ENCODE measurements at places on chromosomes 4 and X.

DNA sequence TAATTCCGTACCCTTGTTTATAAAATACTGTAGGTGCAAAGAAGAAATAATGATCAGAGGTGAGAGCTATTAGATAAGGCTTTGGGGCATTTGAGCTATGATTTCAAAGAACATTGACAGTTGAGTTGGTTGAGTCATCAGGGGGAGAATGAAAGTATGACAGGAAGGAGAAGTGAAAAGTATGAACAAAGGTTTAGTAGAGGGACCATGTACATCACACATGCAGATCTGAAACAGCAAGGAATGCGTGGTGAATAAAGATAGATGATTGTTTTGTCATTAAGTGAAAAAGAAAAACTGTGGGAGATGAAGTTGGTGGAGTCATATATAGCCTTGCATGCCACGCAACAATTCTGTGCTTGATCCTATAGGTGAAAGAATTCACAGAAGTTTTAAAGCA, 163.1 kb downstream of the ARAP2 start:
- no peak for DNase-seq

GRCh38 chr4:74181219-74181618, 23.3 kb downstream of the MTHFD2L start:
- DNase-seq = no peak

DNA sequence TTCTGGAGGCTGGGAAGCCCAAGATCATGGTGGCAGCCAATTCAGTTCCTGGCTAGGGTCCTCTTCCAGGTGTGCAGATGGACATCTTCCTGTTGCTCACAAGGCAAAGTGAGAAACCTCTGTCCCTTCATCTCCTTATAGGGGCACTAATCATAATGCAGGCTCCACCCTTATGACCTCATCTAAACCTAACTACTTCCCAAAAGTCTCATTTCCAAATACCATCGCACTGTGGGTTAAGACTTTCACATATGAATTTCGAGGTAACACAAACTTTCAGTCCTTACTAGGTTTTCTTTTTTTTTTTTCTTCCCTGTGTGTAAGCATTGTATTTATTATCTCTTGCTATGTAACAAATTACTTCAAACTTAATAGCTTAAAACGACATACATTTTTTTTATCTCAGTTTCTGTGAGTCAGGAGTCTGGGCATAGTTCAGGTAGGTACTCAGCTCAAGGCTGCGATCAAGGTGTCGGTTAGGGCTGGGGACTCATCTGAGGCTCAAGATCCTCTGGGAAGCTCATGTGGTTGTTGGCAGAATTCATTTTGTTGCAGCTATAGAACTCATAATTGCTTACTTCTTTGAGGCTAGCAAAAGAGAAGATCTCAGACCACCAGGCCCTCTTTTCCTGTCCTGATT, 204.7 kb upstream of the STK26 start:
- no peak for DNase-seq

DNA sequence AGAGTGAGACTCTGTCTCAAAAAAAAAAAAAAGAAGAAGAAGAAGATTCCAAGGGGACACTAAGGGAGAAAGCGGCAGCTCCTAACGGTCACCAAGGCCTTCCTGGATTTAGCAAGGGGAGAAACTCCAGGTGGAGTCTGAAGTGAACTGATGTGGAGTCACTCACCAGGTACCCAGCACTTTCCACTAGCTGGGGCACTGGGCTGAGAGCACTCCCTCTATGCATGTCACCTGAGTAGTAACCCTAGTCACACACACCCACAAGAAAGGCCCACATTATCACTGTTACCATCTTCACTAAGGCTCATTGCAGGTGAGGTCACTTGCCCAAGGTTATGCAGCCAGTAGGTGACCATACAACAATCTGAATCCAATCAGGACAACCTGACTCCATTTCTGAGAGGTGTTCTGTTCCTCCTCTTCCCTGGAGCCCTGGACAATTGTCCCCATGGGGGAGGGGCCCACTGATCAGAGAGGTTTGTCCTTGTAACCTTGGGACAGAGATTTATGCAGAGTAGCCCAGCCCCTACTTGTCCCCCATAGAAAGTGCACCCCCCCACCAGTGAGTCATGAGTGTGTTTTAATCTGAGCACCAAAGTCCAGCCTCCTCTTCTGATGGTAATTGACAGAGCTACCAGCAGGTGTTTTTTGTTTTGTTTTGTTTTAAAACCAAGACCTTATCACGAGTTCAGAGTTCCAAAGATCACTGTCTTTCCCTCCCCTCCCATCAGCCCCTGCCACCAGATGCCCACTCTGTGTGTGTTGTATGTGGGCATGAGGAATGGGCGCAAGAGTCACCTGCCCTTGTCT, 5.9 kb upstream of the SASH3 start:
- DNase-seq = no peak

DNA sequence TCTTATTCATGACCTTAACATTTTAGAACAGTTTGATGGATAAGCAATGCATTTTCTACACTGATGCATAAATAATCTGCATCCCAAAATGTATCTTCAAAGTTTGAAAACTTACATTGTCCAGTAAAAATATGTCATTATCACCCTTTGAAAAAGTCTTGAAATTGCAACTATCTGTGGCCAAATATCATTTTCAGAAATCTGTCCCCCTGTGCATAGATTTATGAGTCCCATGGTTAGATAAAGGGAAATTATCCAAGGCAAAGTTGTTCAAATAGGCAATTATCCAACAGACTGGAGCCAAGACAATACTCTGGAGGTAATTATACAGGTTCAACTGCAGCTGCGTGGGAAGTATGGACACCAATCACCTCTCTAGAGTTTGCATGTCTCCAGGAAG, 182.5 kb upstream of the INTU start:
- DNase-seq = no peak

DNA sequence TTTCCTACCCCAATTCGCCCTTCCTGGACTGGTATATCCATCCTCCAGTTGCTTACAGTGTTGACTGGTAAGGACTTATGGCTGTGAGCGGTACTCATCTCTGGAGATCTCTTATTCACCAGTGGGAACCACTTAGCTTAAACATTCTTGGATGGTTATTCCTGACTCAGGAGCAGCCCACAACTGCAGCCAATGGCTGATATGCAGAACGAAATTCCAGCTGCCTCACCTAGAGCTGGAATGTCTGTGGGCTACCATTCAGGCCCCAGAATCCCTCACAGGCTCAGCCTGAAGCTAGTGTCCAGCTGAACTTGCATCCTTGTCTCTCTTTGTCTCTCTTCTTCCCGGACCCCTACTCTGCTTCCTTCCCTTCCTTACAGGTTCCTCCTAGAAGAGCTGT, 138.9 kb upstream of the SMIM31 start:
- DNase-seq = no peak

DNA sequence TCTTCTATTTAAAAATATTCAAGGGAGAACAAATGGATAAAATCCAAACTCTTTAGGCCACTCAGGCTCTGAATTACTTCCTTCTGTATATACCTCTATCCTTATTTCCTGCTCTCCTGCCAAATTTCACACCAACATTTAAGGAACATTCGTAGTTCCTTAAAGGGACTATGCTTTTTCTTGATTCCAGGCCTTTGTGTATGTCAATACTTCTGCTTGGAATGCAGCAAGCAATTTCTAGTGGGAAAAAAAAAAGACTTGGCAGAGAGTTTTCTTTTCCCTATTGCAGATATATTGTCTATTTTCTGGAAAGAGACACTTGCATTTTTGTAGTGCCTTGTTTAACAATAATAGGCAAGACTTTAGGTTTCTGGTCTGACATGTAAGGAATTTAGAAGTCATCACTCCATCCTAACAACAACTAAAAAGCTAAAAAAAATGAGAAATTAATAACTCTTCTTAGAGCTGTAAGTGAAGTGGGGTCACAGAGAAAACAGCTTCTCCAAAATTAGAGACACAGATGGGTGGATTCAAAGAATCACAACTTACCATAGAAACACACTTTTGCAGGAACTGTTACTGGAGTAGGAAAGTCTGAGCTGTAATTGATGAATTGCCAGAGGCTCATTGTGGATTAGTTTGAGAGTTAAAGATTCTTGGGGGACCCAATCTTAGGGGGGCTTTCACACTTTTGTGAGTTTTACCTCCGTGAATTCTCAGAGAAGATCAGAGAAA, 2.1 kb upstream of the ADH5 start:
- no peak for DNase-seq

- DNase-seq = peak; percentile 75
These were observed 575 bp downstream of the SLC25A6 start for GRCh38 chrX:1391370-1391706.

DNA sequence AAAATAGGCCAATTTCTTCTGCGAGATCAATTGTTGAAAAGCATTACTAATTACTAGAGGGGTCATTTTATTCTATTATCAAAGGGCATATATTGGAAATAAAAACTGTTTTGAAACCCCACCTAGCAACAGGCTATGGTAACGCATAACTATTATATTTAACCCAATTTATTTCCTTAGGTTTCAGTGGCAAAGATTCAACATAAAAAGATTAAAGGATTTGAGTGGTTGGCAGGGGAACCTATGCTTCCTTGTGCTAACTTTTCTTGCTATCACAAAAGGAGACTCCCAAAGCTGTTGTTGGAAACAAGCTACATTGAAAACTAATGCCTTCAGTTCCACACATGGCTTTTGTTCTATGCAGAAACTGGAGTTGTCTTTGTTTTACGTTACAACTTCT, 166.9 kb upstream of the KLF3 start:
- DNase-seq = no peak

GRCh38 chr4:115986573-115986972, 873.2 kb upstream of the NDST4 start:
- no peak for DNase-seq

GRCh38 chr4:123298261-123298660, 98.3 kb upstream of the SPRY1 start:
- DNase-seq = no peak

DNA sequence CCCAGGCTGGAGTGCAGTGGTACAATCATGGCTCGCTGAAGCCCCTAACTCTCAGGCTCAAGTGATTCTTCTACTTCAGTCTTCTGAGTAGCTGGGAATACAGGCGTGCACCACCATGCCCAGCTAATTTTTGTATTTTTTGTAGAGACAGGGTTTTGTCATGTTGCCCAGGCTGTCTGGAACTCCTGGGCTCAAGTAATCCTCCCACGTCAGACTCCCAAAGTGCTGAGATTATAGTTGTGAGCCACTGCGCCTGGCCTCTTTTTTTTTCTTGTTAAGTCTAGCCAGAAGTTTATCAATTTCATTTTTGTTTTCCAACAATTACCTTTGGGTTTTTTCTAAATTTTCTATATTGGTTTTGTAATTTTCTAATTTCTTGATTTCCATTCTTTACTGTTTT, 100.6 kb downstream of the GC start:
- no peak for DNase-seq

GRCh38 chr4:89720981-89721380, 116.0 kb downstream of the SNCA start:
- no peak for DNase-seq

GRCh38 chrX:51837921-51838320, 55.5 kb upstream of the MAGED1 start:
- DNase-seq = peak; percentile 10

GRCh38 chr4:89661173-89661899, 175.6 kb downstream of the SNCA start:
- no peak for DNase-seq

DNA sequence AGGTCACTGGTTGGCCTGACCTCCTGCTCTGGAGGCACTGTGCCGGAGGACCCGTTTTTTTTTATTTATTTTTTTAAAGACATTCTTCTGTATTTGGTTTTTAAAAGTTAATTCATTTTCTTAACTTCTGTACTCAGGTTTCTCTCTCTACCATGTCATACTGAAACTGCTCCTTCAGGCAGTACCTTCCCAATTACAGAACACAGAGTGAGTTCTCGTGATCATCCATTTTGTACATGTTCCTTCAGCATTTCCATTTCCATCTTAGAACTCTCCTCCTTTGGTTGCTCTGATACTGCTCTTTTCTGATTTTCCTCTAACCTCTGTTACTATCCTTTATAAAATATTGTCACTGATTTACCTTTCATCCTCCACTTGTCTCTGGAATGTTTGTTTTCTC, 17.9 kb downstream of the UBE2K start:
- no peak for DNase-seq

- DNase-seq = no peak
These were observed 54.9 kb downstream of the MAGEB17 start for GRCh38 chrX:16222151-16222550.

- DNase-seq = no peak
These were observed 70.0 kb upstream of the FRG1 start for GRCh38 chr4:189870511-189871234.

- no peak for DNase-seq
These were observed 10.3 kb upstream of the CXCL2 start for GRCh38 chr4:74109116-74109869.

GRCh38 chr4:165131247-165131832, 18.7 kb upstream of the TMEM192 start:
- DNase-seq = peak; percentile 14

- no peak for DNase-seq
These were observed 450.8 kb upstream of the BOD1L1 start for GRCh38 chr4:14078326-14078725.

DNA sequence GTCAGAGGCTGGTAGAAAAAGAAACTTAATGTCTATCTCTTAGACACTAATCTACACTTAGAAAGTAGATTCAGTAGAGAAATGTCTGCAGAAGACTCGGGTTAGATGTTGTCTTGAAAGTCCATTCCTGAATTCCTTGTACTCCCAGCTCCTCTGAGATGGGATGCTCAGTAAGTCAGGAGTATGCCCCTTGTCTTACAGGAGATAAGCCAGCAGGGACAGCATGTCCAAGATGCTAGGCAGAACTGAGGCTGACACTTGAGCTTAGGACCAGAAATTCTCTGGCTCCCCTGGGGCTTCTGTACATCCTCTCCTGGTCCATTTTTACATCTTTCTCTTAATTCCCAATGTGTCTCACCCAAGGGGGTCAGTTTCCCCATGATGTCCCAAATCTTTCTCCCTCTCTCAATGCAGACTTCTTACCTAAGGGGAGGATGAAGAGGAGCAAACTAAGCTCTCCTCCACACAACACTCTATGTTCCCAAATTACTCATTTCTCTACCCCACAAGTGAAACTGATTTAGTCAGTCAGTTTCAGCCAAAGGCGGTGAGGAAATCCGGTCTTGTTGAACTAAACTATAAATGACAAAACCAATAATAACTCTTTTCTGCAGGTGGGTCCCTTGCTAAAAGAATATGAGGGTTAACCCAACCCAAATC, 558.2 kb upstream of the DIPK2B start:
- no peak for DNase-seq

GRCh38 chrX:78316265-78316664, 11.1 kb downstream of the CYSLTR1 start:
- no peak for DNase-seq

GRCh38 chr4:95394752-95395306, 153.9 kb downstream of the UNC5C start:
- DNase-seq = no peak

- no peak for DNase-seq
These were observed 188.4 kb upstream of the VEGFC start for GRCh38 chr4:176981074-176981473.

DNA sequence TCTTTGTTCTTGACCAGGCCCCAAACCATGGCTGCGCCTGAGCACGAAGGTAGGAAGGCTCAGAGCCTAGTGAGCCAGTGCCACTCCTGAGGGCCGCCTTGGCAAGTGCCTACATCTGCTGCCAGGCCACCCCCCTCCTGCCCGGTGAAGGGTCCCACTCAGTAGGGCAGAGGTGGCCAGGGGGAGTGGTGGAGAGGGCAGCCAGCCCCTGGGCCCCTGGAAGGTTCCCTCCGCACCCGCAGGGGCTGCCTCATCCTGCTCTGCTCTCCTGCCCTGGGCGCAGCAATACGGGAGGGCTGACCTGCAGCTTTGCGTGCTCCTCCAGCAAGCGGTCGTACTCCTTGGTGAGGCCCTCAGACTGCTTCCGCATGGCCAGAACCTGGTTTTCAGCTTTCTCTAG, 14.0 kb downstream of the SLC6A8 start:
- no peak for DNase-seq
